ENCODE measurements at places on chromosomes 7 and 10.
A peak's percentile ranks its signal among the peaks of the same experiment; 100 is the strongest.

DNA sequence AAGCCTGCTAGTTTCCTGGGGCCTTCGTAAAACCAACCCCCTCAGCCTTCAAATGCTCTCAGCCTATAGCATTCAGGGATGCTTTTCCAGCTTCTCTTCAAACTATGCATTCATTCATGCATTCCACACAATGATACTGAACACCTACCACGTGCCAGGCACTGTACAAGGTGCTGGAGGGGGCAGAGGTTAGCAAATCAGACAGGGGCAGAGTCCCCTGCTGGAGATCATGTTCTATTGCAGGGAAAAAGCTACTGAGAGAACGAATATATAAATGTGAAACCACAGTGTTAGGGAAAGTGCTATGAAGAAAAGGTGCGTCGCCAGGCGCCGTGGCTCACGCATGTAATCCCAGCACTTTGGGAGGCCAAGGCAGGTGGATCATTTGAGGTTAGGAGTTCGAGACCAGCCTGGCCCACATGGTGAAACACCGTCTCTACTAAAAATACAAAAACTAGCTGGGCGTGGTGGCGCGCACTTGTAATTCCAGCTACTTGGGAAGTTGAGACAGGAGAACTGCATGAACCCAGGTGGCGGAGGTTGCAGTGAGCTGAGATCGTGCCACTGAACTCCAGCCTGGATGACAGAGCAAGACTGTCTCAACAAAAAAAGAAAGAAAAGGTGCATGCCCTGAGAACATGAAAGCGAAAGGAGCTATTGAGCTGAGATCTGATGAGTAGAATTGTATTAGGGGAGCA lies 64.6 kb upstream of the CALN1 start:
- no peak for DNase-seq

DNA sequence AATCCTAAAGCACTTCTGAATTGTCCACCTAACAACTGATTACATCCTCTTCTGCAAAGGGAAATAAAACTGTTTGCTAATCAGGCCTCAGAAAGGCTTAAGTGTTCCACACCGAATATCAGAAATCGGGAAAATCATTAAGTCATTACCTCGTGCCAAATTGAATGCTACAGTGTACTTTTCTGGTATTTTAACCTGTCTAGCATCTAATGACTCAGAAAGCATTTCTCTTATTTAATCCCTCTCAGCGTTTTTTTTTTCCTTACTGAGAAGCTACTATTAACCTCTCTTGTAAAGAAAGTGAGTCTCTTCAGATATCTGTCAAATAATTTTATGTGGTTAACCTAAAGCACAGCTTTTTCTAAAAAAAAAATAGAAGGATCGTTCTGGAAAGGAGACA lies 28.6 kb downstream of the VIM start:
- no peak for DNase-seq

GRCh38 chr7:23109470-23109869 lies 3.9 kb downstream of the KLHL7 start:
- no peak for DNase-seq

DNA sequence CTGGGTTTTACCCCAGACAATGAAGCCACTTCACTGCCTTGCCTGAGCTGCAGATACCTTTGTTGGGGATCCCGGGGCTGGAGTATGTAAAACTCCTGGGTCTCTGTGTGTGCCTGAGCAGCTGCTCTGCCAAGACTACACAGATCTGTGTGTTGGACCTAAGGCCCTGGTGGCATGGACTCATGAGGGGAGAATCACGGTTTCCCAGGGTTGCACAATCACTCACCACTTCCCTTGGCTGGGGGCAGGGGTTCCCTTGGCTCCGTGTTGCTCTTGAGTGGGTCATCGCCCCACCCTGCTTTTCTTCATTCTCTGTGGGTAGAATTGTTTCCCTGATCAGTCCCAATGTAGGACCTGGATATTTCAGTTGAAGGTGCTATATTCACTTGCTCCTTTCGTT lies 13.9 kb upstream of the TBATA start:
- no peak for DNase-seq

- DNase-seq, result no peak
Observed at GRCh38 chr7:155763691-155764437, 48.4 kb downstream of the SHH start.

- no peak for DNase-seq
Observed at GRCh38 chr7:87456247-87456646, 19.2 kb downstream of the ABCB4 start.

DNA sequence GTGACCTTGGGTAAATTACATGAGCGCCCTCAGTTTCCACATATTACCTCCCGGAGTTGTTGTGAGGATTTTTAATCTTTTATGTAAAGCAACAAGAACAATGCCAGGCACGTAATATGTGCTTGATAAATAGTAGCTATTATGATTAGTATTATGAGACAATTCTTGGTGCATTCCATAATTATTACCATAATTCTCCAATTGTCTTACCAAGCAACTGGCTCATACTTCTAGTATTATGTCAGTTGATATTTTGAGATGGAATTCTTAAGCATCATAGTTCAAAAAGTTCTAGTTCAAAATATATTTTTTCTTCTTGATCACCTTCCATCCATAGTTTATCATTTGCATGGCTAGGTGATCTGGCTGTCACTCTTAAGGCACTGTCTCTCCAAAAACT lies 259.0 kb downstream of the BBS9 start:
- DNase-seq, result no peak

GRCh38 chr7:47435889-47436312 lies 146.0 kb downstream of the TNS3 start:
- peak; percentile 74 for DNase-seq

- DNase-seq, result no peak
Observed at GRCh38 chr7:114590298-114590697, 175.7 kb downstream of the FOXP2 start.

DNA sequence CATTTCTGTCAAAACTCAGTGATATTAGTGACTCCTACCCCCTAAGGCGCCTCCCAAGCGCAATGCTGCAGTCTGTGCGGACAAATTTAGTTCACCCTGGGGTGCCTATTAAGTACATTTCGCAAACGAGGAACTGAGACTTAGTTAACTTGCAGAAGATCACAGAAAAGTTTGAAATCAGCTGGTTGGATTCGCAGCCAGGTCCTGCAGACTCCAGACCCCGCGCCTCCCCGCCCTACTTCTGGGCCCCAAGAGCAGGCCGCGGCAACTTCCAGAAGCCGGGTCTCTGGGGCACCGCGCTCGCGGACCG lies 588 bp downstream of the CYREN start:
- DNase-seq, result no peak

GRCh38 chr10:3671386-3671955 lies 113.5 kb downstream of the KLF6 start:
- DNase-seq, result no peak

GRCh38 chr7:43615558-43616145 lies 32.7 kb downstream of the STK17A start:
- no peak for DNase-seq

DNA sequence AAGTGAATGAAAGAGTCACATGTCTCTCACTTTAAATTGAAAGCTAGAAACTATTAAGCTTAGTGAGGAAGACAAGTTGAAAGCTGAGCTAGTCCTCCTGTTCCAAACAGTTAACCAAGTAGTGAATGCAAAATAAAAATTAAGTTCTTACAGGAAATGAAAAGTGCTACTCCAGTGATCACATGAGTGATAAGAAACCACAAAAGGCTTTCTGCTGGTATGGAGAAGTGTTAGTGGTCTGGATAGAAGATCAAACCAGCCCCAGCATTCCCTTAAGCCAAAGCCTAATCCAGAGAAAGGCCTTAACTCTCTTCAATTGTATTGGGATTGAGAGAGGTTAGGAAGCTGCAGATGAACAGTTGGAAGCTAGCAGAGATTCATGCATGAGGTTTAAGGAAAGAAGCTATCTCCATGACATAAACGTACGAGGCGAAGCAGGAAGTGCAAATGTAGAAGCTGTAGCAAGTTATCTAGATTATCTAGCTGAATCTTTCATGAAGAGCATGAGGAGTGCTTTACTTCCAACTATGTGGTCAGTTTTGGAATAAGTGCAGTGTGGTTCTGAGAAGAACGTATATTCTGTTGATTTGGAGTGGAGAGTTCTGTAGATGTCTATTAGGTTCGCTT lies 261.6 kb downstream of the MDFIC start:
- DNase-seq, result peak; percentile 16

DNA sequence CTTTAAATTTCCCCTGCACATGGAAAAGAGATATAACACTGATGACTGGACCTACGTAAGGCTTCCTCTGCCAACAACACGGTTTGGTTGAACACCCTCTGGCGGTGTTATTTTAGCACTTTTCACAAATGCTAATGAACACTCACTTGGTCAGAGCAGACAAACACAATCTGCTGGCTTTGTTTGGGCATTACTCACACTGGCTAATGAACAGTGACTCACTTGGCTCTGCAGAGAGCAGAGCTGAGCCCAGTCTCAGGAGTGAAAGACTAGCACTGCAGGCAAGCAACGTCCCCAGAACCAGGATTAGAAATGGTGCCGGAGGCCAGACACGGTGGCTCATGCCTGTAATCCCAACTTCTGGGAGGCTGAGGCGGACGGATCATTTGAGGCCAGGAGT lies 430.8 kb downstream of the PLXNA4 start:
- no peak for DNase-seq

- DNase-seq, result no peak
Observed at GRCh38 chr7:107049971-107050532, 5.5 kb downstream of the PRKAR2B start.

GRCh38 chr7:135260470-135260869 lies 26.8 kb downstream of the STRA8 start:
- no peak for DNase-seq

GRCh38 chr7:69982197-69982596 lies 383.9 kb downstream of the AUTS2 start:
- DNase-seq, result no peak

- DNase-seq, result no peak
Observed at GRCh38 chr7:137618748-137619147, 228.0 kb downstream of the DGKI start.

DNA sequence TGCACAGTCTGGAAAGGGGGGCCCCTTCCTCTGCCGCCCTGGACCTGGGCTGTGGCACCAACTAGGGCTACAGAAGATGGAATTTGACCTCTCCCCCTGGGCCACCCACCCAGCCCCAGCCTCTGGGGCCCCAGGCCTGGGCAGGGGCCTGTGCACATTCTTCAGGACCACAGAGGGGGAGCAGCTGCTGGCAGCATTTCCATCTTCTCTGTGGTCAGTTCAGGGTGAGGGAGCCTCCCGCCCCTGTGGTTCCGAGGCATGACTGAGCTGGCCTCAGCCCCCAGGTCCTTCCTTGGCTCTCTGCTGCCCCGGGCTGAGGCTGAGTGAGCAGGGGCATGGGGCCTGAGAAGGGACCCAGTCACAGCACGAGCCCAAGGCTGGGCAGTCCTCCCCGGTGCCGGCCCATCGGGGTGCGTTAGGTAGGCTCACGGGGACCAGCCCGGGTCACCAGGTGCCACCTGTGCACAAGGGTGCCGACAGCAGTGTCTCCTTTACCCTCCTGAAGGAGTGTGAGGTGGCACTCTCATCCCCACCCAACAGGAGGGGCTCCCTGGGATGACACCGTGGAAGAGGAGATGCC lies 63.2 kb downstream of the UNCX start:
- no peak for DNase-seq

GRCh38 chr7:70571403-70571934 lies 560.5 kb upstream of the GALNT17 start:
- DNase-seq, result no peak

GRCh38 chr7:141558544-141559183 lies 7.5 kb downstream of the AGK start:
- DNase-seq, result peak; percentile 22

DNA sequence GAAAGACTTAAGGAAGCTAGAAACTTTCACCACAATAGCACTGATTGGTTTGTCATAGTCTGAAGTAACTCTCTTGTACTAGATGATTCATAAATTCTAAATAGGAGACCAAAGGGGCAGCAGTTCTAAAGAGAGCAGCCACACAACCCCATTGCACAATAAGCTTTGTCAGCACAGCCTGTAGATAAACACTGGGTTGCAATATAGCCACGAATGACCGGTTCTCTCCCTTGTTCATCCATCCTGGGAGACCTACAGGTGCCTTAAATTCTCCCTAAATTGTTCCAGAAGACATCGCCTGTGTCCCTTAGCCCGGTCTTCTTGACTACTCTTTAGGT lies 167.0 kb downstream of the SNX13 start:
- peak; percentile 14 for DNase-seq

- DNase-seq, result no peak
Observed at GRCh38 chr10:102546606-102547320, 43.0 kb downstream of the SUFU start.

DNA sequence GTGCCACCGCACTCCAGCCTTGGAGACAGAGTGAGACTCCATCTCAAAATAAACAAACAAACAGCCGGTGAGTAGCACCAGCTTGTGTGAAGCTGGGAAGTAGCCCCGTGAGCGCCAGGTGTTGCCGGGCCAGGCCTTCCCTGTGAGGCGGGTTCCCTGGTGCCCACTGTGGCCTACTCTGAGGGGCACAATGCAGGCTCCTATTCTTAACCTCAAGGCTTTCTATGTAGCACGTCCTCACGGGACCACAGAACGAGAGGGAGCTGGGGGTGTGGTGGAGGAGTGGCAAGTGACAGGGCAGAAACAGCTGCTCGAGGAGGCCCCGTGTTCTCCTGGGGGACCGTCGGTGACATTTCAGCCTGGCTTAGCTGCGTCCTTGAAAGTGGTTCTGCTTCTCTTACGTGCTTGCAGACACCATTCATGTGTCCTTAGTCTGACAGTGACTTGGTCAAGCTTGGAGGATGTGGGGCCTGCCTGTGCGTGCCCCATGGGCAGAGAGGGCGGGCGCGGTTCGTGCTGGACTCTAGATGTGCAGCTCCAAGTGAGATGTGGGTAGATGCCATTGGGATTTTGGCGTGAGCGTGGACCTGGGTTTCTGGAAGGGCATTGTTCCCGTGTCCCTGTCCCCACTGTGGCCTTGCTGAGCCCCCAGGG lies 116.6 kb downstream of the NKX6-2 start:
- no peak for DNase-seq

DNA sequence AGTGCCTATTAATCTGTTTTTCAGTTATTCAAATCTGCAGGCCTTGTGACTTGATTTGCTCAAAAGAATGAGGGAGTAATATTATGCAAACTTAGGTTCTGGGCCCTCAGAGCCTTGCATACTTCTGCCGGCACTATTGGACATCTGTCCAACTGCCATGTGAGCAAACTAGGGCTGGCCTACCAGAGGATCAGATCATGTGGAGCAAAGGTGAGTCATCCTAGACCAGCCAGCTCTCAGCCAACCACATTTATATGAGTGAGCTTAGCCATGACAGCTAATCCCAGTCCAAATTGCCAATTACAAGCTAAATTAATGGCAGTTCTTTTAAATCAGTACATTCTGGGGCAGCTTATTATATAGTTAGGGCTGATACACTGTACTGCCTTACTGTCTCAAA lies 69.6 kb downstream of the SDHAF3 start:
- DNase-seq, result no peak

DNA sequence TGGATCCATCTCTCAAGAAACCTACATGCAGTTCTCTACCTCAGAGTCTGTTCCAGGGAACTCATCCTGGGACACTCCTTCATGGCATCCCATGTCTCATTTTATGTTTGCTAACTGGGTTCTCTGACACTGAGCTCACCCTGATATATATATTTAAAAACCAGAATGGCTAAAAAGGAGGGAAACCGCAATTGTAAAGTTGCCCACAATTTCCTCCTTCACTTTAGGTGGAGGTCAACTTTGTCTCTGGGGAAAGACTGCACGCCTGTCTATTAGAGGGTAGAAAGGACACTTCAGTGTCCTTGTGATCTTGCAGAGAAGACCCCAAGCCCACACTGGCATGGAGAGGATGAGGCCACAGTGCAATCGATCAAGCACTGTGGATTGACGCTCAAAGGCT lies 131.7 kb downstream of the TEX36 start:
- no peak for DNase-seq

GRCh38 chr7:135834266-135834665 lies 85.7 kb upstream of the FAM180A start:
- no peak for DNase-seq
